Occipital lobe (tissue), 3 donors: ENCODE measurements at places on chromosomes 11 and 22. TPM values are rescaled to one million over a fixed set of nuclear protein-coding genes. Genes with fewer than 3 reads are reported as not detected.

MPPED1 gene
- 455 TPM for total RNA-seq

ASRGL1 gene
- 23.6 TPM for total RNA-seq

HEPHL1 gene
- total RNA-seq = not detected

HBG1 gene
- total RNA-seq = 28.5 TPM

CCND1 gene
- 14.0 TPM for total RNA-seq
